ENCODE measurements at places on chromosomes 12 and 14. TPM values are rescaled to one million over a fixed set of nuclear protein-coding genes. Genes with fewer than 3 reads are reported as not detected.
A peak's percentile ranks its signal among the peaks of the same experiment; 100 is the strongest.

DNA sequence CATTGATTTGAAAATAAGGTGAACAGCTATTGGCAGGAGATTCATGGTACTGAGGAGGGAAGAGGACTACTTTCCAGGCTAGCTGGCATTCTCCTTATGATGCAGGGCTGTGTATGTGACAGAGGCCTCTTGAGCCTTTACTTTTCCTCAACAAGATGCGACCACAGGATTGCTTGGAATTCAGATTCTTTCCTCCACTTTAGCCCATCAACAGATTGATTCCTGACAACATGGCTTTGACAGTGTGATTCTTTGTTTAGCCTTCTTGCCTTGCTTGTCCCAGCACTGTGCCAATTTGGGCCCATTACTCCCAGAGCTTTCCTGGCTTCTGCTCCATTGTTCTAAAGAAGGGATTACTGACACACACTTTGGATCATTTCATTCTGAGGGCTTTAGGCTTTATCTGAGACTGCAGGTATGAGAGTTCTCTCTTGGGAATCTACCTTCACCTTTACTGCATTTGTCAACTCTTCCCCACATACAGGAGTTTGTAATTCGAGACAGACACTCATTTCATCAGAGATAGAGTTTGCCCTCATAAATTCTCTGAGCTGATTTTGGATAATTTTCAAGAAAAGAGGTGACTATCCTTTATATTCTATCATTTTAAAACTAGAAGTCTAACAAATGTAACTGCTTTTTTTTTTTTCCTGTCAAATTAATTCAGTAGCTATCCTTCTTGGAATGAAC, 206.4 kb upstream of the GZMB start:
- H3K36me3 ChIP-seq, result no peaks in the 10 kb centered on the region
- DNase-seq, result no peak
- H3K4me3 ChIP-seq, result no peak overlapping the region
- no peaks in the 10 kb centered on the region for H3K27me3 ChIP-seq
- no peaks in the 10 kb centered on the region for H3K4me1 ChIP-seq

DNA sequence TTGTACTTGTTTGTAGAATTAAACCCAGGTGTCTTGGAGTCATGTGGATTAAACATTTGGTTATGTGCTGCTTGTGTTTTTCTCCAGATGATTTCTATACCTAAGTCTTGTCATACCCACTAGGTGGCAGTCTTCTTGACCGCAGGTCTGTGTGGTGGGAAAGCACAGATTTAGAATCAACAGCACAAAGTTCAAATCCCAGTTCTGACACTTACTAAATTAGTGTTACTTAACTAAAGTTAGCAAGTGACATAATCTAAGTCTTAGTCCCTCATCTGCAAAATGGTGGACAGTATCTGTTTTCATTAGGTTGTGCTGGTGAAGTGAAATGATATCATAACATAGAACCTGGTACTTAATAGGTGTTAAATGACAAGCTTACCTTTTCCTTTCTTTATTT, 151.0 kb upstream of the ARHGAP5 start:
- no peak overlapping the region for H3K4me3 ChIP-seq
- no peaks in the 10 kb centered on the region for H3K27me3 ChIP-seq
- H3K27ac ChIP-seq, result no peak overlapping the region

GRCh38 chr14:56121816-56122215, 3.6 kb downstream of the PELI2 start:
- peak overlapping the region; percentile 16 for H3K27ac ChIP-seq
- no peak overlapping the region for H3K4me3 ChIP-seq
- peaks cover 56% of the 10 kb centered on the region for H3K4me1 ChIP-seq
- H3K36me3 ChIP-seq, result no peaks in the 10 kb centered on the region
- H3K27me3 ChIP-seq, result no peaks in the 10 kb centered on the region
- no peak for DNase-seq

GRCh38 chr12:90311561-90311960, 602.9 kb upstream of the ATP2B1 start:
- H3K36me3 ChIP-seq, result no peaks in the 10 kb centered on the region
- H3K4me1 ChIP-seq, result no peaks in the 10 kb centered on the region
- no peaks in the 10 kb centered on the region for H3K27me3 ChIP-seq
- H3K4me3 ChIP-seq, result no peak overlapping the region
- no peak for DNase-seq

DNA sequence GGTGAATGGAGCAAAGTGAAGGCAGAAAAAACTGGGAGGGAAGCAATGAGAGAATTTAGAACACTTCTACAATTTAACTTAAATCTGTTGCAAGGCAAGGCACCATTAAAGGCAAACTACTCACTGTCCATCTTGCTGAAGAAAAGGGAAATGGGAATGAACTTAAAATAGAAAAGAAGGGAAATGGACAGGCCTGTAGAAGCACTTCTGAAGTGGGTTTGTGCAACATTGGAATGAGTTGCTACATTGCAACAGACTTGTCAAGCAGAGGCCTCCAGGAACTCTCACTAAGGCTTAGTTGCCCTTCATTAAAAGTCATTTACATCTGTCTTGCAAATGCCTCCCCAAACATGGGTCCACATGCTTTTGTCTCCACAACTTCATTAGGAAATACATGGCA, 13.7 kb upstream of the OR10AD1 start:
- no peak for DNase-seq
- no peak overlapping the region for H3K4me3 ChIP-seq
- no peak overlapping the region for H3K27ac ChIP-seq
- no peaks in the 10 kb centered on the region for H3K36me3 ChIP-seq
- no peaks in the 10 kb centered on the region for H3K27me3 ChIP-seq

DNA sequence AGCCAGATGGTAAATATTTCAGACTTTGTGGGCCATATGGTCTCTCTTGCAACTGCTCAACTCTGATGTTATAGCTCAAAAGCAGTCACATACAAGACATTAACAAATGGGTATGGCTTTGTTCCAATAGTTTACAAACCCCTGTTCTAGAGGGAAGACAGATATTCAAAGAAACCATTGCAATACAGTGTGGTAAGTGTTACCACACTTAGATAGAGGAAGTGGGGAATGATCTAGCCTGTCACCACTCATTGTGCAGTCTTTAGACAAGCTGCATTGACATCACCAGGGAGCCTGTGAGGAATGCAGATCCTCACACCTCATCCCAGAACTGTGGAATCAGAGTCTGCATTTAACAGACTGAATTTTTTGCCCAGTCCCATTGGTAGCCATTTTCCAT, 80.0 kb upstream of the RGS6 start:
- H3K4me3 ChIP-seq, result no peak overlapping the region
- H3K27me3 ChIP-seq, result no peaks in the 10 kb centered on the region
- no peaks in the 10 kb centered on the region for H3K36me3 ChIP-seq
- DNase-seq, result no peak
- no peaks in the 10 kb centered on the region for H3K4me1 ChIP-seq

DNA sequence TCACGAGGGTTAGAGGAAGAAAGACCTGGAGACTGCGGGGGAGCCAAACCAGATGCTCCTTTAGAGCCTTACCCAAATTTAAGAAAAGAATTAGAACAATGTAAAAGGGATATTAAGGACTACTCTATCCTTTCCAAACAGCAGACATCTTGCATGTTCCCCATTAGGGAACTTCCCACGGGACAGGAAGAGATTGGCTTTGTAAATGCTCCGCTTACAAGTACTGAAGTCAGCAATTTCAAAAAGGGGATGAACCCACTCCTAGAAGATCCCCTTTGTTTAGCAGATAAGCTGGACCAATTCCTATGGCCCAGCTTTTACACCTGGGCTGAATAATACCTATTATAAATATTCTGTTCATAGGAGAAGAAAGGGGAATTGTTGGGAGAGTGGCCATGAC, 74.2 kb downstream of the APOBEC1 start:
- no peak for DNase-seq
- H3K27me3 ChIP-seq, result no peaks in the 10 kb centered on the region
- H3K27ac ChIP-seq, result no peak overlapping the region
- no peaks in the 10 kb centered on the region for H3K4me1 ChIP-seq

- H3K27me3 ChIP-seq, result no peaks in the 10 kb centered on the region
- H3K4me3 ChIP-seq, result no peak overlapping the region
- peaks cover 7% of the 10 kb centered on the region for H3K4me1 ChIP-seq
Measured at GRCh38 chr12:44848703-44849085, 27.4 kb downstream of the NELL2 start.

DNA sequence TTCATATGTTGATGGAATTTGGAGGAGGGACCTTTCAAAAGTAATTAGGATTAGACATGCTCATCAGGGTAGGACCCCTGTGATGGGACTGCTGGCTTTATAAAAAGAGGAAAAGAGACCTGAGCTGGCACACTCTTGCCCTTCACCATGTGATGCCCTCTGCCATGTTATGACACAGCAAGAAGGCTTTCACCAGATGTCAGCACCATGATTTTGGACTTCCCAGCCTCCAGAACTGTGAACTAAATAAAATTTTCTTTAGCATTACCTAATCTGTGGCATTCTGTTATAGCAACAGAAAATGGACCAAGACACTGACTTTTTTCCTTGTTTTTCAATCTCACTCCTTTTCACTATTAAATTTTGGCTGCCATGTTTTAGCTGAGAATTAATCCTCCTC, 105.0 kb upstream of the TMPO start:
- H3K4me1 ChIP-seq, result no peaks in the 10 kb centered on the region
- no peak for DNase-seq
- H3K4me3 ChIP-seq, result no peak overlapping the region

- H3K36me3 ChIP-seq, result peaks cover 61% of the 10 kb centered on the region
- H3K27me3 ChIP-seq, result no peaks in the 10 kb centered on the region
- no peak for DNase-seq
- no peak overlapping the region for H3K4me3 ChIP-seq
- no peak overlapping the region for H3K27ac ChIP-seq
Measured at GRCh38 chr12:121264951-121265515, 31.5 kb downstream of the CAMKK2 start.

DNA sequence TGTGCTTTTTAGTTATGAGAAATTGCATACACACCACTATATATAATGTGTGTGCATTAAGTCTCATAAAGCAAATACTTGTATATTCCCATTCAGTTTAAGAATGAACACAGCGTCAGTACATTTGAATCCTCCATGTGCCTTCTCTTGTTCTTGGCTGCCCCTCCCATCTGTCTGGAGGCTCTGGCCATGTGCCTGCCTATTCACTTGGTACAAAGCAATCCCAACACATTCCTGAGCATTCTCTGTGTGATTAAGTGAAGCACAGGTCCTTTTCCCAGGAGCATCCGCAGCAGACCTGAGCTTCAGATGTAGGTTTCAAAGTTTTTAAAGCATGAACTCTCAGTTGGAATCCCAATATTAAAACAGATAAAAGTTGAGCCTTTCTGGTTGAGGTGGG, 58.7 kb downstream of the POLR3B start:
- no peaks in the 10 kb centered on the region for H3K27me3 ChIP-seq
- H3K4me3 ChIP-seq, result no peak overlapping the region
- no peak for DNase-seq
- H3K36me3 ChIP-seq, result peaks cover 3% of the 10 kb centered on the region
- no peaks in the 10 kb centered on the region for H3K4me1 ChIP-seq

DNA sequence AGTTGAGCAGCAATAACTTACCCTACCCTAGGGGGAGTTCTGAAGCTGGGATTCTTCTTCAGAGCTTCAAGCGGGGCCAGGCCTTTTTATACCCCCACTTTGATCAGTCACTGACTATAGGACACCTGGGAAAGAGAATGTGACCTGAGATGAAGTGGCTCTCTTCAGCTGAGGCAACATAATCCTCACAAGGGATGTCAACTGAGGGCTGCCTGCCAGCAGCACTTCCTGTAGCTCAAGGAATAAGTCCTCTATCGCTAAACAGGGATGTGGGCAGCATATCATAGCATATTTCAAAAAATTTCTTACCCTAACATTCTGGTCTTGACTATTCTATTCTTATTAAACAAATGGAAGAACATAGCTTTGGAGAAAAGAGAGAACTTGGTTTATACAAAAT, 17.4 kb downstream of the LGALS3 start:
- no peak overlapping the region for H3K27ac ChIP-seq
- no peak overlapping the region for H3K4me3 ChIP-seq
- no peaks in the 10 kb centered on the region for H3K27me3 ChIP-seq

DNA sequence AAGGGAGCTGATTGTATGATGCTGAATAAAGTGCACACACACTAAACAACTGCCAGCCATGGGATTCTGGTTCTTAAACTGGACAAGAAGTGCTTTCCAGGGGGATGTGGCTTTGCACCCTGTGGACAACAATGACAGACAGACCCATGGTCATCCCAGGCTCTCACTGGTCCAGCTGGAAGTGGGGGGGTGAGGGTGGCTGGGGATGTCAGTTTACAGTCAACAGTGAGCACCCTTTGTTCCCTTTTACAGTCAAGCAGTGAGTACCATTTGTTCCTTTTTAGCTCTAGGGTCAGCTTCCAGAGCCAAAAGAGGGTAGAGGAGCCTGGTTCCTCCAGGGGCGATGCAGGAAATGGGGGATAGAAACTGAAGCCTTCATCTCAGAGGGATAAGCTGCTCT, 100.7 kb downstream of the SMOC1 start:
- DNase-seq, result no peak
- no peaks in the 10 kb centered on the region for H3K27me3 ChIP-seq
- H3K27ac ChIP-seq, result no peak overlapping the region
- H3K36me3 ChIP-seq, result no peaks in the 10 kb centered on the region
- no peak overlapping the region for H3K4me3 ChIP-seq

- peaks cover 3% of the 10 kb centered on the region for H3K36me3 ChIP-seq
- no peak overlapping the region for H3K27ac ChIP-seq
- H3K4me1 ChIP-seq, result peaks cover 11% of the 10 kb centered on the region
- no peak for DNase-seq
Measured at GRCh38 chr12:54273981-54274380, 5.9 kb downstream of the CBX5 start.

DNA sequence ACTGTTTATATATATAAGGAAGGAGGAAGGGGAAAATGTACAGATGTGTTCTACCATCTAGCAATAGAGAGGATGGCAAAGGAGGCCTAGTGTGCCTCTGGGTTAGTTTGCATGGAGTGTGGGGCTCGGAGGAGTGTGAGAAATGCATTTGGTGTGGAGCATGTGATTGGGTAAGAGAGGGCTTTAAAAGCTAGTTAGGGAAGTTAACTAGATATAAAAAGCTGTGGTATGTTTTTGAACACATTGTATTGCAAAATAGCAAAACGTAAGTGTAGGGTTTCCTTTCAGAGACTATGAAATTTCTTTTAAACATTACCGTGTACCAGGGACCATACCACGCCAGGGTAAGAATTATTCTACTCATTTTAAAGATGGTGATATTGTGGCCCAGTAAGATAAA, 53.3 kb upstream of the STXBP6 start:
- no peaks in the 10 kb centered on the region for H3K36me3 ChIP-seq
- H3K4me3 ChIP-seq, result no peak overlapping the region
- no peaks in the 10 kb centered on the region for H3K27me3 ChIP-seq
- H3K27ac ChIP-seq, result no peak overlapping the region
- H3K4me1 ChIP-seq, result no peaks in the 10 kb centered on the region
- DNase-seq, result no peak

GRCh38 chr12:66168410-66168809, 1.4 kb downstream of the TMBIM4 start:
- peak overlapping the region; percentile 98 for H3K4me3 ChIP-seq
- H3K4me1 ChIP-seq, result no peaks in the 10 kb centered on the region
- peaks cover 2% of the 10 kb centered on the region for H3K36me3 ChIP-seq
- no peaks in the 10 kb centered on the region for H3K27me3 ChIP-seq
- no peak for DNase-seq

Gene ADSS1
- 2.5 TPM for total RNA-seq

Gene SLC17A8
- 3.0 TPM for total RNA-seq

Gene TMEM63C
- 0.24 TPM for total RNA-seq

Gene TAS2R13
- total RNA-seq, result 0.52 TPM

Gene DHH
- 0.09 TPM for total RNA-seq
